ENCODE measurements at places on chromosomes 12 and 14. TPM values are rescaled to one million over a fixed set of nuclear protein-coding genes. Genes with fewer than 3 reads are reported as not detected.

GRCh38 chr14:79248771-79249170 is 962.5 kb downstream of the DIO2 start:
- no peak for DNase-seq
- H3K27me3 ChIP-seq = no peaks in the 10 kb centered on the region
- no peaks in the 10 kb centered on the region for H3K4me1 ChIP-seq
- no peak overlapping the region for H3K4me3 ChIP-seq

Gene TAS2R30
- 5.3 TPM for total RNA-seq

DNA sequence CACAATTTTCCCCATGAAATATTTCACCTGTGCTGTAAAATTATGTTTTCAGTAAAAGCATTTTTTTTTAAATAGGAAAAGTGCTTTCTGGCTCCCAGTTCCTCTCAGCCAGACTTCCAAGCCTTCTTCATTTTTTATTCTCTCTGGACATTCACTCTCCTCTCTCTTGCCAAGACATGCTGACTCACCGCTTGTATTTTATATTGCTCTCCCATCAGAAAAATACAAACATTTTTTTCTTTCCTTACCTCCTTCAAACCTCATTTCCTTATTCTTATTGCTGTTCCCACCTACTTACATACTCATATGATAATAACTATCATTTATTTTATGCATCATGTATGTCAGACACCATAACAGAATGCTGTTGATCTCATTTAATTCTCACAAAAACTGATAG is 37.7 kb upstream of the ZNF641 start:
- no peaks in the 10 kb centered on the region for H3K27me3 ChIP-seq
- no peak overlapping the region for H3K27ac ChIP-seq
- H3K36me3 ChIP-seq = no peaks in the 10 kb centered on the region
- no peaks in the 10 kb centered on the region for H3K4me1 ChIP-seq
- DNase-seq = no peak

DNA sequence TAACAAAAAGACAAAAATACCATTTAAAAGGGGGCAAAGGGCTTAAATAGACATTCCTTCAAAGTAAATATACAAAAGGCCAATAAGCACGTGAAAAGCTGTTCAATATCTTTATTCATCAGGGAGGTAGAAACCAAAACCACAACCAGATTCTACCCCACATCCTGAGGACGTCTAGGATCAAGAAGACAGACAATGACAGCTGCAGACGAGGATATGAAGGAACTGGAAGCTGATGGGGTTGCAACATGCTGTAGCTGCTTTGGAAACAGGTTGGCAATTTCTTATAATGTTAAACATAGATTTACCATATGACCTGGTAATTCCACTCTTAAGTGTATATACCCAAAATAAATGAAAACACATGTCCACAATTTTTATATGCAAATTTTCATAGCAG is 85.1 kb upstream of the C14orf180 start:
- no peaks in the 10 kb centered on the region for H3K36me3 ChIP-seq
- peak; percentile 47 for DNase-seq
- no peaks in the 10 kb centered on the region for H3K4me1 ChIP-seq
- H3K27me3 ChIP-seq = no peaks in the 10 kb centered on the region
- no peak overlapping the region for H3K4me3 ChIP-seq
- H3K27ac ChIP-seq = no peak overlapping the region

DNA sequence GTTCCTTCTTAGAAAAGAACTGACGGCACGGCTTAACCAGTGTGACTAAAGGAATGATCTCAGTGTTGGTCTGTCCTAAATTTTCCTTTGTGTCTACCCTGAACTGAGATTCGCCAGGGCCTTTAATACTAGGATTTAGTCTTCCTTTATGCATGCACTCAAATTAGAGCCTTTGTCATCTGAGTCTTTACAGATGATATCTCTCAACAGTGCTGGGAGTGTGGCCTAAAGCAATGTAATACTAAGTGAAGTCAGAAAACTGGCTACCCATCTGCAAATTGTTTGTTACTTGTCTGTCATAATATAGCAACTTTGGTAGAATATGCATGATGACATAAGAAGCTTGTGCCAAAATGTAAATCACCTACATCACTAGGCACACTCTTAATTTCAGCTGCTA is 95.4 kb downstream of the PTPRO start:
- H3K27ac ChIP-seq = no peak overlapping the region
- no peak overlapping the region for H3K4me3 ChIP-seq

DNA sequence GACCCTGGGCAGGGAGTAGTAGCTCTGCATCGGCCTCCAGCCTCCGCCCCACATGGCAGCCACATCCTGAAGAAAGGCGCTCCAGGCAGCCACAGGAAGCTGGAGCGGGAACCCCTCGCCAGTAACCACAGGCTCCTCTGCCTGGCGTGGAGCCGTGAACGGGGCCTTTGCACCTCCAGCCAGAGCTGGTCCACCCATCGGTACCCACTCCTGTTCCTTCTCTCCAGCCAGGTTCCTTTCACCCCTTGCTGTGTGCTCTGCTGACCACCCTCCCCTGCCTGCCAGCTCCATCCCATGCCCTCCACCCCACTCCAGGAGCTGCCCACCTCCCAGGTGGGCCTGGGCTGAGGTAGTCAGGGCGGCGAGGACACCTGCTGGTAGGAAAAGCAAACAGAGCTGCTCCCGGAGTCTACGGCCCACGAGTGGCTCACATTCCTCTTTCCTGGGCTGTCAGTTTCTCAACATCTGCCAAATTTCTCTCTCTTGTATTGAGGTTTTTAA is 2.7 kb downstream of the TGFB3 start:
- no peak for DNase-seq
- H3K27ac ChIP-seq = no peak overlapping the region
- H3K27me3 ChIP-seq = no peaks in the 10 kb centered on the region
- H3K4me1 ChIP-seq = peaks cover 9% of the 10 kb centered on the region
- no peak overlapping the region for H3K4me3 ChIP-seq
- no peaks in the 10 kb centered on the region for H3K36me3 ChIP-seq

Gene SPTLC2
- 25.7 TPM for total RNA-seq

GRCh38 chr14:78341827-78342389 is 171.7 kb downstream of the NRXN3 start:
- no peaks in the 10 kb centered on the region for H3K4me1 ChIP-seq
- H3K27ac ChIP-seq = no peak overlapping the region
- H3K4me3 ChIP-seq = no peak overlapping the region
- DNase-seq = no peak
- no peaks in the 10 kb centered on the region for H3K36me3 ChIP-seq

- no peak overlapping the region for H3K4me3 ChIP-seq
- no peaks in the 10 kb centered on the region for H3K4me1 ChIP-seq
- no peak for DNase-seq
- H3K27ac ChIP-seq = no peak overlapping the region
- H3K27me3 ChIP-seq = no peaks in the 10 kb centered on the region
These were observed 32.3 kb downstream of the NRDE2 start for GRCh38 chr14:90299408-90299807.

Gene EXD2
- 4.8 TPM for total RNA-seq

Gene PPP1R36
- 0.31 TPM for total RNA-seq

GRCh38 chr14:99564926-99565259 is 39.1 kb downstream of the CCDC85C start:
- H3K4me1 ChIP-seq = no peaks in the 10 kb centered on the region
- H3K4me3 ChIP-seq = no peak overlapping the region
- no peak overlapping the region for H3K27ac ChIP-seq
- no peaks in the 10 kb centered on the region for H3K36me3 ChIP-seq
- H3K27me3 ChIP-seq = no peaks in the 10 kb centered on the region

Gene MED6
- total RNA-seq = 55.3 TPM

DNA sequence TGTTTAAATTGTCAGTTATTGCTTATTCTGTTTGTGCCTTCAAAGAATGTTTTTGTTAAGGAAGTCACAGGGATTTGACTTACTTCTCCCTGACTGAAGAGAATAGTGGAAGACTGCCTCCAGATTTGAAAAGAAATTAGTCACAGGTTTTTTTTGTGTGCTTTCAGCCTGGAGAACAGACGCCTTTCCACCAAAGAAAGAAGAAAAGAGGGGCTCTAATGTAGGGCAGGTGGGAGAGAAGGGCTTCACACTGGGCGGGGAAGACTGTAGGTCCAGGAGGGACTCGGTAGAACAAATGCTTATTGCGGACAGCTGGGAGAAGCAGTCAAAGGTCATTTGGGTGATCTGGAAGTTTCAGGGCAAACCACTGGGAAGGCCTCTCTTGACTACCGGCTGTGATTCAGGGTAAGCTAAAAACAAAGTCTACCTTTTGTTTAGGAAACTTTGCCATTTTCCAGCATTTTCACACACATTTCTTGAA is 76.8 kb downstream of the SAMD4A start:
- H3K4me3 ChIP-seq = no peak overlapping the region
- no peaks in the 10 kb centered on the region for H3K4me1 ChIP-seq
- no peak for DNase-seq
- H3K27ac ChIP-seq = no peak overlapping the region
- no peaks in the 10 kb centered on the region for H3K36me3 ChIP-seq
- no peaks in the 10 kb centered on the region for H3K27me3 ChIP-seq

GRCh38 chr14:35534208-35534872 is 376 bp downstream of the INSM2 start:
- H3K27me3 ChIP-seq = peaks cover 11% of the 10 kb centered on the region
- H3K4me3 ChIP-seq = peak overlapping the region; percentile 49
- H3K36me3 ChIP-seq = no peaks in the 10 kb centered on the region
- no peak for DNase-seq

Gene PFKM
- total RNA-seq = 14.5 TPM

Gene GRIN2B
- total RNA-seq = not detected

GRCh38 chr12:89576572-89577220 is 50.8 kb upstream of the POC1B start:
- no peaks in the 10 kb centered on the region for H3K27me3 ChIP-seq
- no peak overlapping the region for H3K4me3 ChIP-seq
- H3K27ac ChIP-seq = no peak overlapping the region
- no peaks in the 10 kb centered on the region for H3K36me3 ChIP-seq
